ENCODE measurements at places on chromosomes 3 and 15.

- DNase-seq = no peak
Observed at GRCh38 chr3:197431346-197431910, 124.3 kb downstream of the BDH1 start.

DNA sequence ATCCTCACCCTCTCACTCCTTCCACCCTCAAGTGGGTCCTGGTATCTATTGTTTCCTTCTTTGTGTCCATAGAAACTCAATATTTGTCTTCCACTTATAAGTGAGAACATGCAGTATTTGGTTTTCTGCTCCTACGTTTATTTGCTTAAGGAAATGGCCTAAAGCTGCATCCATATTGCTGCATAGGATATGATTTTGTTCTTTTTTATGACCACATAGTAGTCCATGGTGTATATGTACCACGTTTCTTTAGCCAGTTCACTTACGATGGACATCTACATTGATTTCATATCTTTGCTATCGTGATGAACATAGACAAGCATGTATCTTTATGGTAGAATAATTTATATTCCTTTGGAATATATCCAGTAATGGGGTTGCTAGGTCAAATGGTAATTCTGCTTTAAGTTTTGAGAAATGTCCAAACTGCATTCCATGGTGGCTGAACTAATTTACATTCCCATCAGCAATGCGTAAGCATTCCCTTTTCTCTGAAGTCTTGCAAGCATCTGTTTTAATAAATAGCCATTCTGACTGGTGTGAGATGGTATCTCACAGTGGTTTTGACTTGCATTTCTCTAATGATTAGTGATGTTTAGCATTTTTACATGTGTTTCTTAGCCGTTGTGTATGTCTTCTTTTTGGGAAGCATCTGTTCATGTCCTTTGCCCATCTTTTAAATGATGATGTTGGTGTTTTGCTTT is 650.2 kb downstream of the ZNF385D start:
- no peak for DNase-seq

DNA sequence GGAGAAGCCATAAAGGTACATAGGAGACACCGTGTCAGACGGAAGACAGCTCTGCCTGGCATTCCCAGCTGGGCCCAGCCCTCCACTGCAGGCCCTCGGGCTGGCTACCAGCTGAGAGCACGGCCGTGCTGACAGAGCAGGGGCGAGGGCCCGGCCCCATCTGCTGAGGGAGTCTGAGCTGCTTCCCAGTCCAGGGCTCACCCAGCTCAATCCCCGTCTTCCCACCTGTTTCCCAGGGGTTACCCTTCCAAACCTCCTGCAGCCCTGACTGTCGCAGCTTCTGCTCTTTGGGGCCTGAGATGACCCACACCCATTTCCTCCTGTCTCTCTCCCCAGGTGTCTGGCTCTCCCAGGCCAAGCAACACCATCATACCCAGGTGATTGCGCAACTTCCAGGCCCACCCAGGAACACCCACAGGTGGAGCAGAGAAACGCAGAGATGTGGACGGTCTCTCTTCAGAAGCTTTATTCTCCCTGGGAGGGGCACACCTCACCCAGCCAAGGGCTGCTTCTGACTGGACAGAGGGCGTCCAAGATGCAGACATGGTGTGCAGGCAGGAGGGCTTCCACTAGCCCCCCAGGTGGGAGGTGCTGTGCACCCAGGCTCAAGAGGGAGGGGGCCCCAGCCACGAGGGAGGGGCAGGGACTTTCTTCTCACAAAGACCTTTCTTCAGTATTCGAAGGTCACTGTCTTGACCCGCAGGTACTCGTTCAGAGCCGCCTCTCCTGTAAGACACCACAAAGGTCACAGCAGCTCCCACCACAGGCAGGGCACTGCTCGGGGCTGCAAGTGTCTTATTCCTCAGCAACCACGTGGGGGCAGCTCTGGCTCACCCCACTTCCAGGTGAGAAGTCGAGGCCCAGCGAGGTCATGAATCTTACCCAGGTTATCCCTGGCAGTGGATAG is 19.4 kb upstream of the SLC41A3 start:
- no peak for DNase-seq

GRCh38 chr3:46478341-46478740 is 13.6 kb upstream of the LTF start:
- no peak for DNase-seq
